ENCODE measurements at places on chromosomes 4 and X. TPM values are rescaled to one million over a fixed set of nuclear protein-coding genes. Genes with fewer than 3 reads are reported as not detected.

GRCh38 chr4:114857831-114858230 is 255.6 kb downstream of the NDST4 start:
- no peak for DNase-seq

DNA sequence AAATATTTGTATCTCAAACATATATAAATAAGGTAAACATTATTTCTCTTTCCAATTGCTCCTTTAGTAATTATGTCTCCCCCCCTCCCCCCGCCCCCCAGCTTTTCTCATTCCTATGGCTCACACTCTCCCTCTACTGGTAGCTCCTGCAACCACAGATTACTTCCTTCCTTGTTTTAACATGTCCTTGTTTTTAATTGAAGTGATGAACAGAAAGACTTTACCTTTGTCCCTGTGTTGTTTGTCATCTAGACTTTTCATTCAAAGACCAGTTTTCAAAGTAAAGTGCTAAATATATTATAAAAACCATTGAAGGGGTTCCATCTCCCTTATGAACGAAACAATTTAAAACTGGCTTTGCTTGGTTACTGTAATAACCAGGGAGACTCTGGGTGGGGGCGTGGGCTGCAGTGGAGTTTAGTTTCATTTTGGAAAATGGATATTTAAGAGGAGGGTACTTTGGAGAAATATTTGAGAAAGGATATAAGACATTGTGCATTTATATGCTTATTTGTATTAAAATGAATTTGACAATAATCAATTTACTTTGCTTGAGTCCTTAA is 352.9 kb downstream of the RAPGEF2 start:
- DNase-seq, result no peak

The FOXP3 gene
- total RNA-seq, result 16.1 TPM

DNA sequence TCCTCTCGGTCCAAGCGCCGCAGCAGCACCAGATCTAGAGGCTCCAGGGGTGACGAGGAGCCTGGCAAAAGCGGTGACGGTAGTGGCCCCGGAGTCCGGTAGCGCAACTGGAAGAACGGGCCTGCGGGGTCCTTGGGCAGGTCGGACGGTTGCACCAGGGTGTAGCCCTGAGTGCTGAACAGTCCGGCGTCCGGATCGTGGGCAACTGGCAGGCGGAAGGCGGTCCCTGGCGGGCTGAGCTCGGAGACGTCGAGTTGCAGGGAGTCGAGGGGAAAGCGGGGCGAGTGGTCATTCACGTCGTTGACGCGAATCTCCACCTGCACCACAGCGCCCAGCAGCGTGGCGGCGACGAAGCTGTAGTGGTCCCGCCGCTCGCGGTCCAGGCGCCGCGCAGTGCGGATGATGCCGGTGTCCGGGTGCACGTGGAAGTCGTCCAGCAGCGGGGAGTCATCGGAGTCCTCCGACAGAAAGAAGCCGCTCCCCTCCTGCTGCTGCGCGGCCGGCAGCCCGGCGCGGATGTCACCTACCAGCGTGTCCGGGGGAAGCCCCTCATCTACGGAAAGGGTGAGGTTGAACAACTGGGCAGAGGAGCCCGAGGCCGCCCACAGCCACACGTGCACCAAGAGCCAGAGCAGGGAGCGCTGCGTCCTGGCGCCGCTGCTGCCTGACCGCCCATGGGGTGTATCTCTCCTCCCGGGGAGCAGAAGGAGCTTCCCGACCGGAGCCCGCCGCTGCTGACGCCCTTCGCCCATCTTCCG is 837 bp downstream of the DCHS2 start:
- no peak for DNase-seq

The TRAPPC11 gene
- total RNA-seq, result 24.7 TPM

DNA sequence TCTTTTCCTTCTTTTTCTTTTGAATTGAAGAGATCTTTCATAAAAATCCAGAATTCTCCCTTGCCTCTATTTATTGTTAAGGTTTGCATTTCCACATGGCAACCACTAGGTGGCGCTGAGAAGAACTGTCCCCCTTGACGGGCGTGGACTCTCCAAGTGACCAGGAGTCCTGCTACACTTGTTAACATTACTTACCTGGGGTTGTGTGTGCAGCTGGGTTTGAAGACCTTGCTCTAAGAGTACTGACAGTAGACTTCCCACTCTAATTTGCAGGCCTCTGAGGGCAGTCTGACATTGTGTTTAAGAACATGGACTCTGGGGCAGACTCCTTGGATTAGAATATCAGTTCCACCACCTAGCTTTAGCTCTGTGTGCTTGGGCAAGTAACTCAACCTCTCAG is 52.8 kb downstream of the GPRIN3 start:
- DNase-seq, result peak; percentile 37

The MAGED4 gene
- 2.9 TPM for total RNA-seq

The NDST3 gene
- total RNA-seq, result not detected
